ENCODE measurements at places on chromosomes 1 and 21.

DNA sequence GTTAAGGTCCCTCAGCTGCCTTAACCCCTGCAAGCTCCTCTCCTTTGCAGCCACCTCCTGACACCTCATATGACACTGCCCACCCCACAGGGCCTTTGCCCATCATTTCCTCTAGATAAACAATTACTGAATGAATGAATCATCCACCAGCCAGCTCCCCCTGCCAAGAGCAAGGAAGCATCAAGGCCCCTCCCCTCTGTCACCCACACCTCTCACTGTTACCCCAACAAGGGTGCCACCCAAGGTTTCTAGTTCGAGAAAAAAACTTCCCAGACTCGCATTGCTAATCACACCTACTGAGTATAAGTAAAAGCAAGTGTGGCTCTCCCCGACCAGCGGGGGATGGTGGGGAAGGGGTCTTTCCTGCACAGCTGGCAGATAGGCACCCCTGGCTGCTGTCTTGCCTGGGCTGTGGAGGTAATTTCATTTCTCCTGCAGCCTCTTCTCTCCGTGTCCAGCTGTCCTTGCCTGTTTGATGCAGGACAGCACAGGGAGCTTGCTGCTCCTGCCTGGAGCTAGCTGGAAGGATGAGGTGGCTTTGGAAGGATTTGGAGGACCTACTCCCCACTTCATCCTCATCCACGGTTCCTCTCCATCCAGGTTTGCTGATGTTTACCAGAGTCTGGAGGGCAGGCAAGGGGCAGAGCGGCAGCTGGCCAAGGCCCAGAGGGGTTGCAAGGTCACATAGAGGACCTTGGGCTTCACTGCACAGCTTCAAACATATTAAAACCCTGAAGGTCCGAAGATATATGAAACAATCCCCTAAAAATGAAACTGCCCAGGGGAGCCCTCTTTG, 33.1 kb upstream of the LBR start:
- DNase-seq: no peak

DNA sequence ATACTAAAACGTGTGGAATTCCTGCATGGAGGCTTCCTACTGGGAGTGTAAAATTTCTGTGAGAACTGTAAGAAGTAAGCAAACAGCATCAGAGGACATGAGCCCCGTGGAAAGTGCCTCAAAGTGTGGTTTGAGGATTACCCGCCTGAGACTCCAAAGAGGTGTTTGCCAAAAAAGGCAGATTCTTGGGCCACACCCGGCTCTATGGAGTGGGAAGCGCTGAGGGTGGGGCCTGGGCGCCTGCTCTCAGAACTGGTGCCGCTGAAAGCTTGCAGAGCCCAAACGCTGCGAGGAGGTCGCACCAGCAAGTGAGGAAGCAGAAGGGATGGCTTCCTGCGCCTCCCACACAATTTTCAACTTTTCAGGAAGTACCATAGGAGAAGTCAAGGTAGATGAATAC, 43.0 kb upstream of the PSEN2 start:
- no peak for DNase-seq

- no peak for DNase-seq
These were observed 2.0 kb downstream of the CAMSAP2 start for GRCh38 chr1:200740571-200741208.

DNA sequence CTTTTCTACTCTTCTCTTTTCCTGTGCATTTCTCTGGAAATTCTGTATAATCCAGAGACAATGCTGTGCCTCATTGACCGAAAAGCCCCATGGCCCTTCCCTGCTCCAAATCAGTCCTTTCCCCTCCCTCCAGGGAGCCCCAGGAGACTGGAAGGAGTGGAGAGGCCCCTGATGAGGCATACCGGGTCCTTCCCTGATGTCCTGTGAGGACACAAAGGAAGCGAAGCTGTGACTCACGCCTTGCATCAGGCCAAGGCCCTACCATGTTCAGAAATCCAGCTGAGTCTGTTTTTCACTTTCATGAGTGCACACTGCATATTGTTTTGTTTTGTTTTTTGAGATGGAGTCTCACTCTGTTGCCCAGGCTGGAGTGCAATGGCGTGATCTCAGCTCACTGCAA, 38.7 kb upstream of the BECN2 start:
- no peak for DNase-seq

- DNase-seq: no peak
These were observed 285.7 kb downstream of the S1PR1 start for GRCh38 chr1:101522486-101522885.

- DNase-seq: no peak
These were observed 771 bp downstream of the ABCD3 start for GRCh38 chr1:94418664-94419655.

DNA sequence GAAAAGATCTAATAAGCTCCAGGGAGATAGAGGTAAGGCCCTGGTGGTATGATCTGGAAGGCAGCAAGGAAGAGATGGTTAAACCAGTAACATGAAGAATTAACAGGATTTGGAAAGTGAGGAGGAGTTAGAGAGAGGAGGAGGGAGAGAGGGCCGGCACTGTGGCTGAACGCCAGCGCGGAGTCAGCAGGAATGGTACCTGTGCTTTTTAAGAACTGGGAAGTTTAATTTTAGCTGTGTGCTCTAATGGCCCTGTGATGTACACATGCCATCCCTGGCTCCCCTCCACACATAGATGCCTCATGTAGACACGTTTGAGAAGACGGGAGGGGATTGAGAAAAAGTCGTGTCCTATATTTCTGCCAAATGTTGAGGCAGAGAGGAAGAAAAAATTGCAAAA, 13.8 kb upstream of the AVPR1B start:
- DNase-seq: no peak

DNA sequence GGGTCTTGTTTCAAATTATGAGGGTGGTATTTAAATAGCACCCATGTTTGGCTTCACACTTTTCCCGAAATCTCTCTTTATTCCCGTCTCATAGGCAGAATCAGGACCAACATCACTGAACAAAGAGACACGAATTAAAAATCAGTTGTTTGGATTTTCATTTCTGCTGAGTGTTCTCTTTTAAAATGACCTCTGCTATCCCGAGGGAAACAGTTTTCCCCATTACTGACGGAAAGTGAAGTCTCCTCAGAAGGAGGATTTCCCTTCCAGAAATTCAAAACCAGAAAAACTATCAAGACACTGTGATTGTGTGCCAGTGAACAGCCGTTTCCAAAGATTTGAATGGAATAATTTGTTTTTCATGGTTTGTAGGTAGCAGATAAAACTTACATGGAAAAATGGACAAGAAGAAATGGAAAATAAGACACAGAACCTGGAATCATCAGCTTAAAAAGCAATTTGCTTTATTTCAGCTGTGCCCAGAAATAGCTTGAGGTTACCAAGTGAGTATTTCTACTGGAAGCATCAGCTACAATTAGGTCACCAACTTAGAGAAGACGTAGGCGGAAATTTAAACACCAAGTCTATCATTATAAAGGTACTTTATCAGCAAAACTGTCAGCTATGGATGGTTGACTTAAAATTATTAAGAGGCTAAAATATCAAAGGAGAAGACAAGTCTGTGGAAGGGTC, 68.5 kb downstream of the RUNX1 start:
- DNase-seq: no peak

DNA sequence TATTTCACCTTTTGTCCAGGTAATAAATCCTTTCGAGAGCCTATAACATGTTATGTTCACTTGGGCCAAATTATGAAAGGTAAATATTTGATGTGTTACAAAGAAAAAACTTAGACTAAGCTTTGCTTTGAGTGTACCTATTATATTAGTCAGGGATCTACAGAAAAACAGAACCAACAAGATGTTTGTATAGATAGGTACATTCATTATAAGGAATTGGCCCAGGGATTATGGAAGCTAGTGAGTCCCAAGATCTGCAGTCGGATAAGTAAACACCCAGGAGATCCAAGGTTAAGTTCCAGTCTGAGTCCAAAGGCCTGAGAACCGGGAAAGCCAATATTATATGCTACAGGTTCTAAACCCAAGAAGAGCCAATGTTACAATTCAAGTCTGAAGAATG, 234.5 kb downstream of the NRIP1 start:
- DNase-seq: no peak

DNA sequence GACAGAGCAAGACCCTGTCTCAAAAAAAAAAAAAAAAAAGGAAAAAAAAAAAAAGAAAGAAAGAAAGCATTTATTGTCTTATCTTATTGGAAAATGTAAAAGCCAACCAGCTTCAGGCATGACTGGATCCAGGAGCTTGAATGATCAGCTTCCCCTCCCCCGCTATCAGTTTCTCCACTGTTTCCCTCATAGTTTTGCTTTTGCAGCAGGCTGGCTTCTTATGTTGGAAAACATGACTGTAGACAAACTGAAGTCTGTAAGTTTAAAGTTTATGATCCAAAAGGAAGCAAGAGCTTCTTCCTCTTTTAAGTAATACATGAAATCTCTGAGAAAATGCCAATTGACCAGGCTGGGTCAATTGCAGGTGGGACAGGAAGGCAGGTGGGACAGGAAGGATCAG, 52.2 kb downstream of the FHAD1 start:
- no peak for DNase-seq

DNA sequence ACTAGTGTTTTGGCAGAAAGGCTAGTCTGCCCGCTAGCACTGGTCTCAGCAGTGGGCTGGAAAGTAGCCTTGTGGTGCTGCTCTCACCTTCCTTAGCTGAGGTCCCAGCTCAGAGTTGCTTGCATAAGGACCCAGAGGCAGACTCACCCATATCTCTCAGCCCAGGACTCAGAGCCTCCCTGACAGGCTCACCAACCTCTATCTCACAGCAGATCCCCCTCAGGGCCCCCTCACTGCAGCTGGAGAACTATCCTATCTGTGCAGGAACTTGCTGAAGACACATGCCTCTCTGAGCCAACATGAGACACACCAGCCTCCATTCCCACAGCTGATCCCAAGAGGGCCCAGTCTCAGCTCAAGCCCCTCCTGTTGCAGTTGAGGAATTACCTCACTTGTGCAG, 82.6 kb downstream of the IARS2 start:
- no peak for DNase-seq

GRCh38 chr1:231964961-231965360, 338.4 kb downstream of the DISC1 start:
- DNase-seq: no peak

GRCh38 chr1:205588636-205589035, 43.2 kb downstream of the ELK4 start:
- peak; percentile 14 for DNase-seq

GRCh38 chr21:42696501-42697040, 43.1 kb downstream of the PDE9A start:
- DNase-seq: no peak

DNA sequence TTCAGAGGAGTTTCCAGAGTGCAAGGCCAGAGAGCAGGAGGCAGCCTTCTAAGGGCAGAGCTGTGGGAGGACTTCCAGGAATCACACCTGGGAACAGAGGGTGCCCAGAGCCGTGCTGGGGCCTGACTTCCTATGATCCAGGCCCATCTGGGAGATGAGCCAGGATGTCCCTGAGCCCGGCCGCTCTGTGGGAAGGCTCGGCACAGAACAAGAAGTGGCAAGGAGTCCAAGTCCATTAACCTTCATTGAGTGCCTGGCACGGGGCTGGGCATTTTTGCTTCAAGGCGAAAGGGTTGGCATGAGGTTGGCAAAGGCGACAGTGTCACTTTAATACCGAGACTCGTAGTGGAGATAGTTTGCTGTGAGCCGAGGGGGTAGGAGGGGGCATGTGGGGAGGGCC, 18.2 kb downstream of the TMEM201 start:
- DNase-seq: no peak

GRCh38 chr1:182410138-182410537, 9.7 kb upstream of the TEDDM1 start:
- DNase-seq: no peak

DNA sequence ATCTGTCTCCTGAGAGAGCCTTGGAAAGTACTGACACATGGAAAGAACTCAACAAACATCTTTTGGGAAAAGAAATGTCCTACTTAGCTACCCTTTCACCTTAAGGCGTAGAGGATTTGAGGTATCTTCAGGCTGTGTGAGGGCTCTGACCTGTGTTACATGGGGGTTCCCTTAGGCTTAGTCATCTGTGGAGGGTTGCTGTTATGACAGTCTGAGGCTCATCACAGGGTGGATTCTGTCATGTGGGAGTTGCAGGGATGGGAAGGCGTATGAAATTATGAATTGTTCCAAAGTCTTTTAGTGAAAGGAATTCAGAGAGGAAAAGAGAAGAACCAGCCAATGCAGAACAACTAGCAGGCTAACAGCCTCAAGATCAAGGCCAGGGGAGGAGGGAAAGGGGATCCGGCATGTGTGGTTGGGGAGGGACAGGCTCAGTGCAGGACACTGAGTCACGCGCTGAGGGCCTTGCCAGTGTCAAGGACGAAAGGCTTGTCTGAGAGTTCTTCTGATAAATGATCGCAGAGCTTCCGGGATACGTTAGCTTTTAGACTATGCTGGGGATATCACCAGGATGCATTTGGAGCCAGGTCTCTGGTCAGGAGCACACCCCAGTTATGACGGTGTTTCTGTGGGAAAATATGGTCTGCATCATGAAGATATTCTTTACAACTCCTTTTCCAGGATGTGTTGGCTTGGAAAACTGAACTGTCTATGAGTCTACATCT, 24.6 kb upstream of the PLA2G2C start:
- no peak for DNase-seq

DNA sequence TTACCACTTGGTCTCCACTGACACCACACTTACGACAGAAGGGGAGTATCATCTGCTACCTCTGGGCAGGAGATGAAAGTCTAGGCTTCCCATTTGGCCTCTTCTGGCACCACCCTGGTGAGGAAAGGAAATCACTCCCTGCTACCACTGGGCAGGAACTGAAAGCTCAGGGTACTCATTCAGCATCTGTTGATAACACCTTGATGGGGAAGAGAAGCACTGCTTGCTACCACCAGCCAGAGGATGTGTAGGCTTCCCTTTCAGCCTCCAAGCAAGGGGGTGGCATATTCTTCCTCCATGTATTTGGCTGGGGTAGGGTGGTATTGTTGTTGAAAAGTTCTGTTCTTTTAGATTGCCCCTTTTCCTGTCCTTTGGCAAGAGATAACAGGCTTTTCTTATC, 115.0 kb downstream of the ACBD6 start:
- DNase-seq: no peak

GRCh38 chr1:223183268-223183862, 40.3 kb upstream of the TLR5 start:
- no peak for DNase-seq

GRCh38 chr1:107626073-107626796, 338.7 kb downstream of the VAV3 start:
- DNase-seq: no peak

- no peak for DNase-seq
These were observed 41.0 kb downstream of the ZFYVE9 start for GRCh38 chr1:52182874-52183400.

DNA sequence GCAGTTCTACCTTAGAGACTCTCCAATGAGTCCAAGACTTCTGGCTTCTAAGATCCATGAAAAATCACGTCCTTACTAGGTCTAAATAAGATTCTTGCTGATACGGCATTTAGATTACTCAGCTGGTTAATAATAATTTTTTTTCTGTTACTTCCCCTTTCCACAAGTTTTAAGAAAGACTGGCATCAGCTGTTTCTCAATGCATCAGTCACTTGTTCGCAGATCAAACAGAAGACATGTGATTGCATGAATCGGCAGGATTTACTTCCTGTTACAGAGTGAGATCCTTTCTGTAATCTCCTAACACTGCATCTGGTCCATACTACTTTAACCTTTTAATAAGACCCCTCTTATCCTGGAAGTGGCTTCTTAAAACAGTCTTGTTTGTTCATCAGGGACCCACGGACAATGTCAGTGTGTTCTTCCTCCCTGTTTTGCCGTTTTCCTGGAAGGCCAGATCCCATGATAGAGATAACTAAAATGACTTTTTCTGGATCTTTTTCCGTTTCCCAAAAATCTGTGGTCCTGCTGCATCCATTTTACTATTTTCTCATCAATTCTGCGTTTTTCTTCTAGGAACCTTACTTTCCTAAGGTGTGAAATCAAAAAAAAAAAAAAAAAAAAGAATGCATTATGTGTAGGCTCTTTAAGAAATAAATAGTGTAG, 6.1 kb downstream of the NPL start:
- no peak for DNase-seq

Data from stimulated activated CD4-positive, alpha-beta T cell treated with anti-CD3 and anti-CD28 coated beads, TNF-alpha, amount 100 ng/mL, for 48 hours (primary cell).